ENCODE measurements at places on chromosomes 13 and 19.
A peak's percentile ranks its signal among the peaks of the same experiment; 100 is the strongest.

DNA sequence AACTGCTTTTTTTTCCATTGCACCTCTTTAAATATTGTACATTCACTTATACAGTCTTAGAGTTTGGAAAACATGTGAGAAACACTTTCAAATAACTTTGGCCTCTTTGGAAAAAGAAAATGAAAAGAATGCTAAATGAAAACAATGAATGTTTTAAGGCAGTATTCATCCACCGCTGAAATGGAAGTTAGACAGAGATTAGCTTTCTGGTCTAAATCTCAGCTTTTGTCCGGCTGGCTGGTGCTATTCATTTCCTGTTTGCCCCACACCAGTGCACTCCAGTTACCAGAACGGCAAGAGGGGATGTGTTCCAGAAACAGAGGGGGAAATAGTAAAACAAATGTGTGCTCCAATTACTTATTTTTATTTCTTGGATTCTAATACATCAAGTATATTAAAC, 1201.3 kb downstream of the EFNB2 start:
- DNase-seq = no peak

DNA sequence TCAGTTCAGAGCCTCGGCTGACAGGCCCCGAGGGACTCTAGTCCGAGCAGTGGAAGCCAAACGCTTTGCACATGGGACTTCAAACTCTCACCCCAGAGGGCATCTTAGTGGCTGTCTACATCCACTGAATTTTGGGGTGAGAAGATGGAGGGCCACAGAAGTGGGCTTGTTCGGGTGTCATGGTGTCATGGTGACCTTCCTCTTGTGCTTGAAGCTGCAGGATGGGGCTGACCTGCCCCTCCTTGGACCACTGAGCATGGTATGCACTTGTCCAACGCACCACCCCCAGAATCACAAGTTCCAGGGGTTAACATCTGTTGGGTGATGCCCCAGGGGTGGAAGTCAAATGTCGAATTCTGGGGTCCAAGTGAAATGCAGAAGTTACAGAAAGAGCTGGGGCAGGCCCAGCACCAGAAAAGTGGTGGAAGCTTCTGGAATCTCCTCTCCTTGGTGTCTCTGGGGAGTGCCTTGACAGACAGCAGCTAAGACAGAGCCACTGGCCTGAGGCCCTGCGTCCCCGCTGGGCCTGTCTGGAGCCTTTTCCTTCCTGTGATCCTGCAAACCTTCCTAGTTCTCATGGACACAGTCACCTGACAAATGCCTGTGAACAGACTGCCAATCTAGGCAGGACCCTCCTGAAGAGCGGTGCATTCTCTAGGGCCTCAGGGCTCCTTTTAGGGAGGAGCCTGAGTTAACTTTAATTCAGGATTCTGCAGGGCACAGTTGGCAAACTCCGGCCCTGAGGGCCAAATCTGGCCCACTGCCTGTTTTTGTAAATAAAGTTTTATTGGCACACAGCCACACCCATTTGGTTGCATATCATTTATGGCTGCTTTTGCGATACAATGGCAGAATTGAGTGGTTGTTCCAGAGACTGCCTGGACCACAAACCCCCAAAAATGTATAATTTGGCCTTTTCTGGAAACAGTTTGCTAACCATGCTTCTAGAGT, 65.1 kb upstream of the RANBP3 start:
- no peak for DNase-seq

DNA sequence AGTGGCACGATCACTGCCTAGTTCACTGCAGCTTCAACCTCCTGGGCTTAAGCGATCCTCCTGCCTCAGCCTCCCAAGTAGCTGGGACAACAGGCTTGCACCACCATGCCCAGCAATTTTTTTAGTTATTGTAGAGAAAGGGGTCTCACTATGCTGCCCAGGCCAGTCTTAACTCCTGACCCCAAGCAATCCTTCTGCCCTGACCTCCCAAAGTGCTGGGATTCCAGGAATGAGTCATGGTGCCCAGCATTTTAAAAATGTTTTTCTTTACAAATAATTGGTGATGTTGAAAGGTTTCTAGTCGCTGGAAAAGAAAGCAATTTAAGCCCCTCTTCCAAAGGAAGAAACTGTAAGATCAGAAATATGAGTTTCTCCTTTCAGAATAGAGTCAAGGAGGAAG, 19.4 kb downstream of the DYRK1B start:
- DNase-seq = no peak

GRCh38 chr19:17751103-17751911, at the start of gene FCHO1:
TSS of gene FCHO1 (plus strand) at chr19:17751477. CDS start at chr19:17755165, 3,688 bp downstream.
- DNase-seq = peak; percentile 77

DNA sequence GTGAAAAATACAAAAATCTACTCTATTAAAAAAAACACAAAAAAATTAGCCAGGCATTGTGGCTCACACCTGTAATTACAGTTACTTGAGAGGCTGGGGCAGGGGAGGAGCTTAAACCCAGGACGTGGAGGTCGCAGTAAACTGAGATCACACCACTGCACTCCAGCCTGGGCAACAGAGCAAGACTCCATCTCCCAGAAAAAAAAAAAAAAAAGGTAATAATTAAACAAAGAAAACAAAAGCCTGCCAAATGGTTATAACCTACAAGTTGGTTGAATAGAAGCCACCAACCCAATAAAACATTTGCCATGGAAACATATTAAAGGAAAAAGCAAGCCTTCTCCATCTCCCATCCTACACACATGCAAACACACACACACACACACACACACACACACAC, 255.2 kb downstream of the ITGBL1 start:
- no peak for DNase-seq

DNA sequence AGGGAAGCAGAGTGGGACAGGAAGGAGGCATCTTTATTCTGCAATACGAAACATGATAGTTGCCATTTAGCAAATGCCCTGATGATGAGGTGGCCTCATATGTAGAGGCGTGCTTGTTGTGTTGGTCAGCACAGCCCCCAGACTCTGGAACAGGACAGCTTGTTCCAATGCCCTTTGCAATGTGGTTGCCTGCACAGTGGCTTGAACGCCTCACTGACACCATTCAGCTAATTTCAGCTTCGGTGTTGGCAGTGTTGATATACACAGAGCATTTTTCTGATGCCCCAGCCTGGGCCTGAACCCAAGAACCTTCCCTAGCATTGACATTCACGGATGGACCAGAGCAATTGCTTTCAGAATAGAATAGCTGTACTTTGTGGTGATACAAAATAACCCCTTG, 133.3 kb downstream of the HS6ST3 start:
- no peak for DNase-seq

DNA sequence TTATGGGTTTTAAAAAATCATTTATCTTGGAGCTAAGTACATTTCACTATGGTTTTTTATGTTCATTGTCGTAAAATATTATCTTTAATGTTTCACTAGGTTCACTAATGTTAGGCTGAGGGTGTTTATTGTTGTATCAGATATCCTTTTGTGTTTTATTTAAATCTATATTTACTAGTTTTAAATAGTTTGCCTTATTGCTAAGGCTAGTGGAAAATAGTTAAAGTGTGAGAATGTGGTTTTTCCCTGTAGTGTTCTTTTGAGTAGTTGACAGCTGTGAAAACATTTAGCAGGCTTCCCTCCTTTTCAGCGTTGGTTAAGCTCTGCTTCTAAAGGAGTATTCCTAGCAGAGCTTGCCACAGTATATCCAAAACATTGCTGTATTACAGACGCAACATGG, 139.0 kb downstream of the TM9SF2 start:
- DNase-seq = no peak

- no peak for DNase-seq
Measured at GRCh38 chr13:110410936-110411687, 104.0 kb downstream of the COL4A2 start.

DNA sequence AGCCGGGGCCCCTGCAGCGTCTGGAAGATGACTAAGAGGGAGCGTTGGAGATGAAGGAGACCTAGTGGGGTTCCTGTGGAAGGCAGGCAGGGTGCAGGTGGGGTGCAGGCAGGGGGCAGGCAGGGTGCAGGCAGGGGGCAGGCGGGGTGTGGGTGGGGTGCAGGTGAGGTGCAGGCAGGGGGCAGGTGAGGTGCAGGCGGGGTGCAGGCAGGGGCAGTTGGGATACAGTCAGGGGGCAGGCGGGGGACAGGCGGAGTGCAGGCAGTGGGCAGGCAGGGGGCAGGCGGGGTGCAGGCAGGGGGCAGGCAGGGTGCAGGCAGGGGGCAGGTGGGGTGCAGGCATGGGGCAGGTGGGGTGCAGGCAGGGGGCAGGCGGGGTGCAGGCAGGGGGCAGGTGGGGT, 142.8 kb downstream of the SOX1 start:
- no peak for DNase-seq

- DNase-seq = no peak
Measured at GRCh38 chr19:1213391-1214286, 8.1 kb downstream of the STK11 start.

DNA sequence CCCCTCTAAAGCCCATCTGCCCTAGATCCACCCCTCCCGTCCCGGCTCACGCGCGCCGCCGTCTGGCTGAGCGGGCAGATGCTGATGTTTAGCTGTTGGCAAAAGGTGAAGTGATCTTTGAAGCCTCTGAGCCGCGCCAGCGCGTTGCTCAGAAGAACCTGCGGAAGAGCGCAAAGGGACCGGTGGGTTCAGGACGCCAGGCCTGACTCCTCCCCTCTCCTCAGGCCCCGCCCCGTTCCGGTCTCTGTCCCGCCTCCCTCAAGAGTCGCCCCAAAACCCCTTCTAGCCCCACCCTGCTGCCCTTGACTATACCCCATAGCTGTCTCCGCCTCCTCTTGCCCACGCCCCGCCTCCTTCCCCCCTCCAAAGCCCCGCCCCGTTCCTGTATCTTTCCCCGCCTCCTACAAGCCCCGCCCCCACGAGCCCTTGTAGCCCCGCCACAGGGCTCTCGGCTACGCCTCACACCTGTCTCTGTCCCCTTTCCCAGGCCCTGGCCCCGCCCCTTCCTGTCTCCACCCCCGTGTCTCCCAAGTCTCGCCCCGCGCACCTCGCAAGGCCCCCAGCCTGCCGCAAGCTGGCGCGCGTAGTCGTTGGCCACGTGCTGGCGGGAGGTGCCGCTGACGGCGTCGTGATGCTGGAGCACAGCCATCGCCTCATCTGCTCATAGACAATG, 9.5 kb downstream of the MAN2B1 start:
- peak; percentile 44 for DNase-seq

GRCh38 chr19:6421075-6422014, 3.3 kb downstream of the KHSRP start:
- DNase-seq = no peak

Data from stimulated activated CD8-positive, alpha-beta memory T cell treated with anti-CD3 and anti-CD28 coated beads, Interleukin-2, amount 100 ng/mL, for 48 hours (primary cell).